ENCODE measurements at places on chromosomes 11 and 22.

DNA sequence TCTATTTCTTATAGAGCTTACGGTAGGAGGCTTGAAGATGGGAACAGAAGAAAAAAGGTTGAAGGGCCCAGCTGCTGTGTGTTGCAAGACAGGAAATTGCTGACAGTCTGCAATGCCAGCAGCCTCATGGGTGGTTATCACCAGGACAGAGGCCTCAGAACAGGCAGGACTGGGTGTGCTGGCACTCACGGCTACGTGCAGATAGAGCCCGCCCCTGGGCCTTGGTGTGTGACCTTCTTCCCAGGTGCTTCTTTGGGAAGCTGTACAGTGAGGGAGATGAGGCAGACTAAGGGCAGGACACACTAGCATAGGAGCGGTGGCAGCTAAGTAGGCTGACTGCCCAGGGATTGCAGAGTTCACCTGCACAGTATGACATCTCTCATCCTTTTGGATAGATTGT, 12.6 kb downstream of the PRAME start:
- no peak for DNase-seq

- DNase-seq = no peak
Observed at GRCh38 chr22:36738416-36739020, 35.0 kb upstream of the CACNG2 start.

- no peak for DNase-seq
Observed at GRCh38 chr22:45218976-45219375, 21.7 kb downstream of the KIAA0930 start.

DNA sequence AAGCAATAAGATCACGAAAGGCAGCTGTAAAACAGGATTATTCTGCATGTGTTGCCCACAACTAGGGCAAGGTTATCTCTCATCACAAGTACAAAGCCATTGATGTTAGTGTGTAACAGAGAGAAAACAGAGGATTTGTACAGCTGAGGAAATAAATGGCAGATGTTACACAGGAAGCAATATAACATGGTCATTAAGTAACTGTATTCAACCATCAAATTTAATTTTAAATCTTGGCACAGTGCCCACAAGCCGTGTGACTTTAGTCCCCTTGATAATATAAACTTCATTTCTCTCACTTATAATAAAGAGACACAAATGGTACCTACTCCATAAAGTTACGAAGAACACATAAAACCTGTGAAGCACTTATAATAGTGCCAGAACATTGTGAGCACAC, 17.3 kb downstream of the OR51E2 start:
- DNase-seq = no peak

DNA sequence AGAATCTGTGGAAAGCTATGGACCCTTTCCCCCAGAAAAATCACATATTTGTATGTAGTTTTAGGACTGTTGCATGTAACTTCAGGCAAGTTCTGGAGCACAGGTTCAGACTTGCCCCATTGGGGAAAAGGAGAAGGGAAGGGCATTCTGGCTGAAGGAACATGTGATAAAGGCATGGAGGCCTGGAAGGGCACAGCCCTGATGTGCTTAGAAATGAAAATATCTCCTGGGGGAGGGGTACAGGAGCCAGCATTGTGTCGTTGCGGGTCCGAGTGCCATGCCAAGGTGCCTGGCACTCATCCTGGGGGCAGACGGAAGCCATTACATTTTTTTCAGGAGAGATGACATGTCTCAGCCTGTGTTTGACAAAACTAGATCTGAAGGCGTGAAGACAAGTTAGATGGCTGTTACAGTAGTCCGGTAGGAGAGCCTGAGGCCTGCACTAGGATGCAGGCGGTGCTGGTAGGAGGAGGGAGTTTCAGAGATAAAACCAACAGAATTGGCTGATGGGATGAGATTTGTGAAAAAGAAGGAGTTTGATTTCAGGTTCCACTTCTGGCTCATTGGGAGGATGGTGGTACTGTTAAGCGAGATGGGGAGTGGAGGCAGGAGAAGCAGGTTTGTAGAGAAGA, 96.9 kb downstream of the TEAD1 start:
- no peak for DNase-seq

DNA sequence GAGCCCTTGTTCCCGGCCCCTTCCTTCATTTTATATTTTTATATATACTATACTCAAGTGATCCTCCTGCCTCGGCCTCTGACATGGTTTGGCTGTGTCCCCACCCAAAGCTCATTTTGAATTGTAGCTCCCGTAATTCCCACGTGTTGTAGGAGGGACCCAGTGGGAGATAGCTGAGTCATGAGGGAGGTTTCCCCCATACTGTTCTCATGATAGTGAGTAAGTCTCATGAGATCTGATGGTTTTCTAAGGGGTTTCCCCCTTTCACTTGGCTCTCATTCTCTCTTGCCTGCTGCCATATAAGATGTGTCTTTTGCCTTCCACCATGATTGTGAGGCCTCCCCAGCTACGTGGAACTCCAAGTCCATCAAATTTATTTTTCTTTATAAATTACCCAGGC, 7.2 kb upstream of the ZNF280A start:
- DNase-seq = no peak

Measured in cortex of kidney (tissue), 1 donor.